Endodermal cell (in vitro differentiated cells): ENCODE measurements at places on chromosomes 16 and 17. TPM values are rescaled to one million over a fixed set of nuclear protein-coding genes. Genes with fewer than 3 reads are reported as not detected.

The CBX2 gene
- 49.6 to 82.6 TPM (median 78.6 TPM) in 3 replicates for total RNA-seq

The DPEP2 gene
- total RNA-seq: not detected in 3 replicates

The CRHR1 gene
- 0.81 TPM in 1 of 2 replicates, not detected in the other for total RNA-seq

DNA sequence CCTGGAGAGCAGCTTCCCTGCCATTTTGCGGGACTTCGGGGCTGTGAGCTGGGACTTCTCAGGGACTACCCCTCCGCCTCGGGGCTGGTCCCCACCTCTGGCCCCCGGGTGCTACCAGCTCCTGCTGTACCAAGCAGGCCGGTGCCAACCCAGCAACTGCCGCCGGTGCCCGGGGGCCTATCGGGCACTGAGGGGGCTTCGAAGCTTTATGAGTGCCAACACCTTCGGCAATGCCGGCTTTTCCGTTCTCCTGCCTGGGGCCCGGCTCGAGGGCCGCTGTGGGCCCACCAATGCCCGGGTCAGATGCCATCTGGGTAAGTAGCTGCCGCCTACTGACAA, 1.3 kb downstream of the ASPHD1 start:
- DNase-seq: no peak

DNA sequence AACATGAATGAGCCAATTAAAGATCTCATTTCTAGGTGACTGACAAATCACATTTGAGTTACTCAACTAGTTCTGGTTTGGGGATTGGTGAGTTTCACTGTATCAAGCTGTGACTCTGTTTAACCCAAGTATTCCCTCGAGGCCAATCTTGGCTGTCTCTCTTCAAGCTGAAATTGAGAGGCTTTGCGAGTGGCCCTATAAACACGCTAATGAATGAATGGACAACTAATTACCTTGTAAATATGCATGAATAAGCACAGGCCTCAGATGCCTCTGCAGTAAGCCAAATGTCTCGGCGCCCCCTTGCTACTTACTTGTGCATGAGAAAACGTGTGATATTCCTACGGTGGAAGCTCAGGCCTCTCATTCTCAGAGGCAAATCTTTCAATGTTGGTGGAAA, 450.3 kb upstream of the PSMD7 start:
- peak; percentile 68 for DNase-seq

DNA sequence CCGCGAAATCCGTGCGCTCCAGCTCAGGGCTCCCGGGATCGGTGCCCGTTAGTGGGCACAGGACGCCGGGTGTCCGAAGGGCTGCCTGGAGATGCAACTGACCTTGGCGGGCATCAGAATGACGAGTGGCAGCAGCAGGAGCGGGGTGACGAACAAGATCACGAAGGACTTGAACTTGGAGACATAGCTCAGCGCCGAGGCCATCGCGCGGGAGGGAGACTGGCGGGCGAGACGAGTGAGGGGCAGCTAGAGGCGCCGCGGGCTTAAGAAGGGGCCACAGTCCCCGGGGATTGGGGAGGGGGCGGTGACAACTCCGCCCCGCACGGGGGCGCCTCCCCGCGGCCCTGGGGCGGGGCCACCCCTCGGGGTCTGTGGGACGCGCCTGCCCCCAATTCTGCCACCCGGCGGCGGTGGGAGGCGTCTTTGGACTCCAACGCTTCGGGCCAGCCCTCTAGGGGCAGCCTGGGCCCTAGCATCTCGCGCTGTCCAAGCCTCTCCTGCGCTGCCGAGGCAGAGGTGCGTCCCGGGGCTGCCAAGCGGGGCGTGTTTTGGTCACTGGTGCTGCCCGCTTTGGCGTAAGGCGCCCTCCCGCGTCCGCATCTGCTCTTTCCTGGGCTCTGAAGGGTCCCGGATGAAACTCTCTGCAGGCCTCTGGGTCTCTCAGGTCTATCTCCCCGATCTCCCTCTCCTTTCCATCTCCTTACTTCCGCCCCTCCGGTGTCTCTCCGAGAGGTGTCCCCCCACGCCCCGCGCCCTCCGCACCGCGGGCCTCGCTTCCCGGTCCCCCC, at the start of gene SLC13A5:
Gene SLC13A5, minus strand, starts transcription at position 240 of the 788 bp plus-strand sequence. Its CDS starts 36 bp downstream, at position 204.
- peak; percentile 97 for DNase-seq

GRCh38 chr17:57868007-57868909, 18.4 kb upstream of the MRPS23 start:
- peak; percentile 96 for DNase-seq

DNA sequence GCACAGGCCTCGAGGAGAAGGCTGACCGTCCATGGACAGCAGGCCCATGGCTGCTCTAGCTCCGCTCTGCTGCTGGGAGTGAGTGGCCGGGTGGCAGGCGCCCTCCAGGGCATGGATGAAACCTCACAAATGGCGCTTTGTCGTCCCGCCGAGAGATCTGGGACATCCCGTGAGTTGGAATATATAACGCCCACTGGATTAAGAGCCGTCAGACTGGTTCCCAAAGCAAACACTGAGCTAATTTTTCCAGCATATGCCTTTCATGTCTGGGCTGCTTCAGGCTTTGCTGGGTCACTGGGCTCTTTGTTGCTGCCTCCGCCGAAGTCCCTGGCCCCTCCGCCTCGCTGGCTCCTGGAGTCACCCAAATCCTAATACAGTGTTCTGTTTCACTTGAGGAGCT, 266.3 kb downstream of the FOXL1 start:
- DNase-seq: no peak

- DNase-seq: peak; percentile 43
Observed at GRCh38 chr16:74521691-74522090, 85.2 kb downstream of the GLG1 start.

GRCh38 chr16:81703177-81704155, 75.6 kb upstream of the PLCG2 start:
- no peak for DNase-seq

- no peak for DNase-seq
Observed at GRCh38 chr17:73061161-73061560, 31.3 kb downstream of the SLC39A11 start.

DNA sequence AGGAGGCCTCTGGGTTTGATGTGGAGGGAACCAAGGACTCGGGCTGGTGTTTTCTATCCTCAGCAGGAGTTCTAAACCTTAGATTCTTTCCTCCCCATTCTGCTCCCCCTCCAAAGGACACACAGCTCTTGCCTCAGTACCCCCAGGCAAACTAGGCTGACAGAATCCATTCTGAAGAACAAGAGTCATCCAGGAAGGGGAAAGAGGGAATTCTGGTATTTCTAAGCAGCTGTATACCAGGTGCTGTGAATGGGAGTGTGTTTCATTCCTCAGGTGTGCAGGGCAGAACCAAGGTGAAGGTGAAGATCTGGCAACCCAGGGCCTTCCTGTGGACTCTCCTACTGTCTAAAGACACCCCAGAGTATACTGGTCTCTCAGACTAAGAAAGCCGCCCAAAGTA, 4.1 kb downstream of the INPP5K start:
- DNase-seq: peak; percentile 14

GRCh38 chr17:74713171-74713755, 540 bp upstream of the CD300LF start:
- no peak for DNase-seq

- DNase-seq: peak; percentile 64
Observed at GRCh38 chr17:3959295-3959899, 4.8 kb downstream of the ATP2A3 start.
